ENCODE measurements at places on chromosomes 11 and 22.

DNA sequence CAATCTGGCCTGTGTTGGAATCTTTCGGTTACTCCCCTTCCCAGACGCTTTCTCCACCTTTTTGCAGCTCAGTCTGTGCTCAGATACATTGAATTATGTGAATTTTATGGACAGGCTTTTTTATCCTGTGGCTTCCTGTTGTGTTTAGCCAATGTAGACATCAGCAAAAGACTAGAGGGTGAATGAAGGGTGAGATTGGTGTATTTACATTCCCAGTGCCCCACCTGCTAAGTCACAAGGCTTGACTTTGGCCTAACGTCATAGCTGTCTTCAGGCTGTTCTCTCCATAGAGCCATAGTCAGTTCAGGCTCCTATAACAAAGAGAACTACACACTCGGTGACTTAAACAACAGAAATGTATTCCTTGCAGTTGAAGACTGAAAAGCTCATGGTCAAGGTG, 97.5 kb upstream of the FSHB start:
- no peak for DNase-seq

GRCh38 chr11:44824300-44824704, 97.5 kb downstream of the TSPAN18 start:
- no peak for DNase-seq

GRCh38 chr11:14458377-14458776, 41.2 kb downstream of the COPB1 start:
- DNase-seq: no peak

DNA sequence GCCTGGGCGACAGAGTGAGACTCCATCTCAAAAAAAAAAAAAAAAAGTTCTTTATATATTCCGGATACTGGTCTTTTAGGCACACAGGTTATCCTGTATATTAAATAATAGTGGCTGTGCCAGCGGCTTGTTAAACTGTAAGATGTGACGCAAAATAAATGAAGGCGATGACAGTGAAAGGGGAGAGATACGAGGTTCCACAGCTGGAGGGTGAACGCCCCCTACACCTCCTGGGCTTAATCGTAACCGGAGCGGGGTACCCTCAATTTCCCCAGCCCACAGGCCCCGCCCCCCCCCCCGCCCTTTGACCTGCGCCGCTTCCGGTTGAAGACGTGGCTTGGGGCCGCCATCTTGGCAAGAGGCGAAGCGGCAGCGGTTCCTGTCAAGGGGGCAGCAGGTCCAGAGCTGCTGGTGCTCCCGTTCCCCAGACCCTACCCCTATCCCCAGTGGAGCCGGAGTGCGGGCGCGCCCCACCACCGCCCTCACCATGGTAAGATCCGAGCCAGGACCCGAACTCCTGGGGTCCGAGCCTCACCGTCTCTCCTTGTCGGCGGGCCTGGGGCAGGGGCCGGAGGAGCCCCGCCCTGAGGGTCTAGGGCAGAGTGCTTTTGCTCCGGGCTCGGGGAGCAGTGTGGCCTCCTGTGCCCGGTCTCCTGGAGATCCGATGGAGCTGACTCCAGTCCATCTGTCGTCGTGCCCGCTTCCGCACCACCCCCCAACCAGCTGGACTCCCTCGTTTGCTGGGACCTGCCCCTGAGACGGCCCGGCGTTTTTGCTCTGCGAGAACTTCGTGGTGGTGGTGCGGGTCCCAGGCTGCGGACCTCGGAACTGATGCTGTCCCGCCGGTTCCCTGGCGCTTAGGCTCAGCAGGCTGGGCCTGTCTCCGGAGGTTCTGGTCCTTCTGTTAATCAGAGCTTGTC, at the start of gene ARCN1:
Gene ARCN1 (plus strand): TSS at position 349 of the 920 bp plus-strand sequence. CDS start 139 bp downstream, at position 488.
- DNase-seq: peak; percentile 77

- DNase-seq: no peak
These were observed 27.0 kb downstream of the SPATA19 start for GRCh38 chr11:133818302-133818701.

DNA sequence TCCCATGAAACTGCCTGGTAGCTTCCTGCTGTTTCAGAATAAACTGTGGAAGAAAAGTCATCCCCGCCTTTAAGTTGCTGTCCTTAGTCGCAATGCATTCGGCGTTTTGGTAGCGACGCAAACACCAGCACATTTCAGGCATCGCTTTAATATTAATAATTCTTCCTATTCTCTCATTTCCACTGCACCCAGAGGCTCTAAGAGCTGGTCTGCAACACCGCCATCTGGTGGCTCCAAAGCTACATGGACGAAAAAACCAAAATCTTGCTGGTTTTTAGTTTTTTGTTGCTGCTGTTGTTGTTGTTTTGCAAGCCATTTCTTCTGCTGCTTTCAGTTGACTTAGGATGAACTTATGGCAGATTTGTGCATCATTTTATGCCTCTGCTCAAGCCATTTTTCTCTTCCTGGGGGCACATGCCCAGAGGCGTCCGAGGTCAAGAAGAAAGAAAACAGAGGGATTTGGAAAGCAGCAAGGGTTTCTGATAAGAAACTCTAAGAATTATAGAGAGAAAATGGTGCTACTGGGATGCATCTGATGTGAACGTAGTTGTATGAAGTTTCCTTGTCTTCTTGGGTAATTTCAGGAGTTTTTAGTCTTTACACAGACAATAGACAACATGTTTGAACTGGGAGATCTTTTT, 345.4 kb upstream of the KIRREL3 start:
- DNase-seq: peak; percentile 41

GRCh38 chr11:131223198-131223991, 147.0 kb upstream of the NTM start:
- no peak for DNase-seq

DNA sequence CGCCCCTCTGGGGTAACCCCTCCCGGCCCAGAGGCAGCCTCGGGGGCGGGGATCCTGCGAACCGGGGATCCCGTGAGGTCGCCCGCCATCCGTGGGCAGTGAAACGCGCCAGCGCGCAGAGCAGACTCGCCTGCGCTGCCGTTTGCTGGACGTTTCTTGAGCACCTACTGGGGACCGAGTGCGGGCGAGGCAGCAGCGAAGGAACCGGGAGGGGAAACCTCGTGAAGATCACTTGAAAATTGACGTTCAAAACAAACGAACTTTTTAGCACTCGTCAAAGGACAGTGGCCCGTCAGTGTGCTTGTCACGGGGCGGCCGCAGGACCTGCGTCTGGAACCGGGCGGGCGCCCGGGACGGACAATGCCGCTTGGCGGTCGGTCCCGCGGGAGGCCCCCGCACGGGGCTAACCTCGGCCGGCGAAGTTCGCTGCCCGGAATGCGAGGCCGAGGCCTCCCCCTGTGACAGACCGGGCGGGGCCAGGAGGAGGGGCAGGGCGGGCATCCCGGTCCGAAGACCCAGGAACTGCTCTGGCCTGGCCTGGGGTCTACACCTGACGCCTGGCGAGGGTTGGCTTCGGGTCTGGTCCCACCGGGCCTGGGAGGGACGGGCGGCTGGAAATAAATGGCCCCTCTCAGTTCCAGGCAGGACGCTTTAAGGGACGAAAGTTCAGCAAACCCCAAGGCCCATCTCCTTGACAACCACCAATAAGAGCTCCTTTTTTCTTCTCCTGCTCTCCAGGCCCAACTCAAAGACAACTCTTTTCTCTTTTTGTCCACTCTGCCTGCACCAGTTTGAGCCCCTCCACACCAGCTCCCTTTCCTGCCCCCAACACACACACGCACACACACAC, 723 bp upstream of the SCUBE1 start:
- no peak for DNase-seq

GRCh38 chr22:42648368-42649245, 585 bp downstream of the CYB5R3 start:
- DNase-seq: peak; percentile 43

- DNase-seq: no peak
These were observed 10.7 kb downstream of the NDUFV1 start for GRCh38 chr11:67617243-67617953.

DNA sequence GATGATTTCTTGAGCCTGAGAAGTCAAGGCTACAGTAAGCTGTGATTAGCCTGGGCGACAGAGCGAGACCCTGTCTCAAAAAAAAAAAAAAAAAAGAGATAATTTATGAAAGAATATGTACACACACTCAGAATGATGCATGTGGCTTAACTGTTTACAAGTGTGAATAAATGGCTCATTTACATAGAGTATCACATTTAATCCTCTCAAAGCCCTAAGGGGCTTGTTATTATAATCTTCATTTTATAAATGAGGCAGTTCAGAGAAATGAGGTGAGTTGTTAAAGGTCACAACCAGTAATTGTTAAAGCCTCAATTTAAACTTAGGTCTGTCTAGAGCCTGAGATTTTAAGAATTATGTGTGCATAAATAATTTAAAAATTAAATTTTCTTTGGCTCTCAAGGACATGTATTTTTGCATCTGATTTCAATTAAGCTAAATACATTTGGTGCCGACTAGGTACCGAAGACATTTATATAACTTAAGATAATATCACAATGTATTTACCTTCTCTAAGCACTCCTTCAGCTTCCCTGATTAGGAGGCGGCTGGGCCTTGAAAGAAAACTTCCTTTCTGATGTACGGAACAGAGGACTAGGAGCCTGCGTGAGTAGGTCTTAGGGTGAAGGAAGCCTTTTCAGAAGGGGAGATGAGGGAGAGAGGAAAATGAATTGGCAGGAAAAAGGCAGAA, 28.5 kb upstream of the DDX6 start:
- DNase-seq: no peak

DNA sequence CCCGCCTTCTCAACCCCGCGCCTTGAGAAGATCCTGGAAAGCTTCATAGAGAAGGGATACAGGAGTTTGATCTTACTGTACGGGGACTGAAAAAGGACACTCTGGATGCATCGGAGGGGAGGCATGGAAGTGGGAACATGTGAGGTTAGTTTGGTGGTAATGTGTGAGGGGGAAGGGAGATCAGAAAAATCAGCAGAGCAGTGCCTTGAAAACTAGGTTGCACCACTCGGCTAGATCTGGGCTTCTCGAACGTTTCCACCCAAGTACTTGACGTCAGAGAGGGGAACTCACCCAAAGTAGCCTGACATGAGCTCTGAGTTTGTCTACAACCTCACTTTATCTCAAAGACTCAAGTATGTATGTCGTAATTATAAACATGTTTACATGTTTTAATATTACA, 14.5 kb downstream of the USP35 start:
- no peak for DNase-seq

- no peak for DNase-seq
These were observed 44.3 kb downstream of the EXT2 start for GRCh38 chr11:44139565-44140330.

DNA sequence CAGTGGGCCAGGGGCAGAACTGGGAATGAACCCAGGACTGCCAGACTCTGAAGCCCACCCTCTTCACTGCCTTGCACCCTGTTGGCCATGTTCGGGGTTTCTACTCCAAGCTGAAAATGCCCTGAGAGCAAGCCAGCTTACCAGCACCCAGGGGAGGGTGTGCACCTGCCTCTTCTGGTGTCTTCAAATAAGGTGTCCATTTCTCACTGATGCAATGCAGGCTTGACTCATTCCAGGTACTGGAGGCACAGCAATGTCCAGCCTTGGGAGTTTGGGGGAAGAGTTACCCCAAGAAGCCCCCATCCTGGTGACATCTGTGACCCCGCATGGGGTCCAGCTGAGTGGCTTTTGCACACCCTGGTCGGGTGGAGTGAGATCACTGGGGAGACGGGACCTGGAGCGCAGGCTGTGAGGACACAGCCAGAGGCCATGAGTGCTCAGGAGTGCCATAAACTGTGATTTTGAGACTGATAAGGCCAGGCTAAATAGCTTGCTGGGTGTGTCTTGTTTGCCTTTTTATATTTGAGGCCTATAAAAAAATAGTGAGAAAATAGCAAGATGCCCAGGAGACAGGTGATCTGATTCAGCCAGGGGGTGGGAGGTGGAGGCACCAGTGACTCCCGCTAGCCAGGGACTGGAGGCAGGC, 4.6 kb upstream of the CERK start:
- no peak for DNase-seq

GRCh38 chr11:72824811-72825505, 10.7 kb downstream of the ATG16L2 start:
- no peak for DNase-seq

DNA sequence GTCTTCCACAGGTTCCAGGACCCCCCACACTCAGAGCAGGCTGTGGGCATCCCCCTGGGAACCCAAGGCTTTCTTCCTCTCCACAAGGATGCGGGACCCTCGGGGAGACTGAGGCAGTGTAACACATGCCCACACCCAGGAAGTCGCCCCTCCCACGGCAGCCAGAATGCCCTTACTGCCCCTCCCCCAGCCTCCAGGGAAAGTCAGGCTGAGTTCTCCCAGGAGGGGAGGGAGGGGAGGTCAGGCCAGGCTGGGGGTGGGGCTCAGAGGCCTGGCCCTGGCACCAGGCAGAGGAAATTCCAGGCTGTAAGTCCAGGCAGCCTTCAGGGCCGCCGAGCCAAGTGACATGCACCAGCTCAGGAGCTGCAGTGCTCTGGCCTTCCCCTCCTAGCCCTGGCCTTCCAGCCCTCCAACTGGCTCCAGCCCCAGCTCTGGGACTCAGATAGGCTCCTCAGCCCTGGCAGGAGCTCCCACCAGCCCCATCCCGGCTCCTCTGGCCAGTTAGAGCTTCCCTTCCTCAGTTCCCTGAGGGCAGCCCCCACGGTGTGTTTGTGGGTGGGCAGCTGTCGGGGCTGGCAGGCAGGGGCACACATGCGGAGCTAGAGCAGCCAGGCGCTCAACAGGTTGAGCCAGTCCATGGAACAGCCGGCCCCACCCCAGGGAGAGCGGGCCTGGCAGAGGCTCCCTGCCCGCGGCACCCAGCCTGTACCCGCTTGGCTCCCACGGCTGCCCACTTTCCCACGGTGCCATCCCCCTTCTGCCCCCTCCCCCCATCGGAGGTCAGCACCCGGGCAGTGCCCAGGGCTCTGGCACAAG, 3.6 kb downstream of the BCL9L start:
- DNase-seq: peak; percentile 96

GRCh38 chr22:21823740-21824444, 43.6 kb downstream of the MAPK1 start:
- peak; percentile 33 for DNase-seq

GRCh38 chr22:40058265-40058664, 63.5 kb downstream of the FAM83F start:
- no peak for DNase-seq

GRCh38 chr11:12998336-12998735, 10.8 kb upstream of the RASSF10 start:
- no peak for DNase-seq

DNA sequence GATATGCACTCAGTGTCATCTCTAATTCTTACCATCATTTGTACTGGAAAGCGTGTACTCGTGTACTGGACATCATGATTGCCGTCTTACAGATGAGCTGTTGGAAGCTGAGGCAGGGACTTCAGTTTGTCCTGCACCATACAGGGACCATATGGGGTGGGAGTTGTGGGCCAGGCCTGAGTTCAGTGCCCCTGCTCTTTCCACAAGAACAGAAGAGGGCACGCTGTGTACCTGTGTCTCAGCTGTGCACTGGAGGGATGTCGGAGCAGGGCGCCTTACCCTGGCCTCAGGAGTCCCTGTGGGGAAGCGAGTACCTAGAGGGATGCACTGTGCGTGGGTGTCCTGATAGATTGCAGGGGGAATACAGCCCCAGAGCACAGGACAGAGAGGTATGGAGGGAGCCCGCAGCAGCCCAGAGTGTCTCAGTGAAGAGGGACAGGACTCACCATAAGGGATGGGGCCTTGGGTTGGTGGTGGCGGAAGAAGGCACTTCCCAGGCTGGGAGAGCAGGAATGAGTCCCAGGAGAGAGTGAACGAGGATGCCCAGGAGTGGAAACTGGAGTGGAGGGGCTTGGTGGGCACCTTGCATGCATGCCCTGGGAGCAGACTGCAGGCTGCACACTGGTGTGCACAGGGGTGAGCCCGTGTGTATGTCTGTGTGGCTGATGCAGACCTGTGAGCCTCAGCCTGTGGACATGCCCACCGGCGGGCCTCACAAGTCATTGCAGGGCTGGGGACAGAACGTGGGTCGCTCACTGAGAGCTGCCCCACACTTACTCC, 329.7 kb downstream of the TBC1D22A start:
- no peak for DNase-seq
